Iris pigment epithelial cell (primary cell): ENCODE measurements at places on chromosomes 7 and 10.

DNA sequence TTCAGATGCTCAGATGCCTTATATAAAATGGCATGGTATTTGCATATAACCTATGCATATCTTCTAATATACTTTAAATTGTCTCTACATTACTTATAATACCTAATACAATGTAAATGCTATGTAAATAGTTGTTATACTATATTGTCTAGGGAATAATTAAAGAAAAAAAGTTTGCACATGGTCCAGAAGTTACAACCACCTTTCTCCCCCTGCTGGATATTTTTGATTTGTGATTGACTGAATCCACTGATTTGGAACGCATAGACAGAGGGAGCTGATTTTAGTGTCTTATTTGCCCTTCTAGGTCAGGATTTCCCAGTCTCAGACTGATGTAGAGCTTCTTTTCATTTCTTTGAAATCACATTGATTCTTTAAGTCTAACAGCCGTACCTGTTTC is 31.8 kb downstream of the MDFIC start:
- no peak for DNase-seq

- no peak for DNase-seq
These were observed 36.9 kb downstream of the AKR1B1 start for GRCh38 chr7:134422008-134422407.

DNA sequence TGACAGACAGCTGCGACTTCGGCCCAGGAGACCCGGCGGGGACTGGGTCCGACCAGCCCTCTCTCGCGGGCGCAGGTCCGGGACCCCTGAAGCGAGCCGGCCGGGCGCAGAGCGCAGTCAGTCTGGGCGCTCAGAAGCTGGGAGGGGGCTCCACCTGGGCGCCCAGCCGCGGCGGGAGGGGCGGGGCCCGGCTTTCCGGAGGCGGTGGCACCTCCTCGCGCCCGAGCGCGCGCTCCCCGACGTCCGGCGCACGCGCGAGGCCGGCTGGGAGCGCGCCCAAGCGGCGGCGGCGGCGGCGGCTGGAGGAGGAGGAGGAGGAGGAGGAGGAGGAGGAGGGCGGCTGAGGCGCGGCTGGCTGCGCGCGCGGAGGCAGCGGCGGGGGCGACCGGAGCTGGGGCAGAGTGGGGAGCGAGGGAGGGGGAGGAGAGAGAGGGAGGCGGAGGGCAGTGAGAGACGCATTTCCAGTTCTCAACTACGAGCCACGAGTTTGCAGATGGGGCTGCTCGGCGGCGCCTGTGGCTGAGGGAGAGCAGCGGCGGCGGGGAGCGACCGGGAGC is at the start of gene PALS2:
Gene PALS2 (plus strand): TSS at position 456 of the 557 bp plus-strand sequence. CDS start 50,216 bp downstream, outside the sequence.
- peak; percentile 76 for DNase-seq

DNA sequence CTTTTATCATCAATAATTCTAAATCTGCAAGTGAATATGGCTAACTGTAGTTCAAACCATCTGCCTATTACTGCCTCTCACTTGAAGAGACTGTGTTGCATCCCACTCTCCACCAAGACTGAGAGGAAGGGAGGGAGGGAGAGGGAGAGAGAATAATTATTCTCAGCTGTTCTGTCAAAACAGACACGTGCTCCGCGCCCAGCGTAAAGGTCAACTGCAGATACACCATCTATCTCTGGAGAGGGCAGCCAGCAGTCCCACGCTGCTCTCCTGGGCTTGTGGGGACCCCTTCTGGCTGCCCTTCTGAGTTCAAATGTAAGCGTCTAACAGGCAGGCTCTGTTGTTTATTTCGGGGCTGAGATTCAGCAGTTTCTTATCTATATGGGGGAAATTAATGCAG is 625.5 kb upstream of the GALNT17 start:
- no peak for DNase-seq

DNA sequence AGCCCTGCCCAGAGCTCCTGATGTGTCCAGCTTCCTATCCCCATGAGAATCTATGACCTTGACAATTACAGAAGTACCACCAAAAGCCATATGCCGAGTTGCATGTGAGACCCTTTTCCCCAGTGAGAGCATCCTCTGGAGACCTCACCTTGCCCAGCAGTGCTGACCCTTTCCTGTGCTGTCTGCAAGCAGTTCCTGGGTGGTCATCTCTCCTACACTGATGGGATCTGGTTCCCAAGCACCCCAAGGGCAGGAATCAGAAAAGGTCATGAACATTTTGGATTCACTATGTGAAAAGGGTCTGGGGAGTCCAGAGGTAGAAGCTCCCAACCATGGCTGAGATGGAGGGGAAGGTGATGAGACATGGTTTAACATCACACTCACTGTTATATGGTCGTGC is 18.2 kb downstream of the SFTPD start:
- no peak for DNase-seq

DNA sequence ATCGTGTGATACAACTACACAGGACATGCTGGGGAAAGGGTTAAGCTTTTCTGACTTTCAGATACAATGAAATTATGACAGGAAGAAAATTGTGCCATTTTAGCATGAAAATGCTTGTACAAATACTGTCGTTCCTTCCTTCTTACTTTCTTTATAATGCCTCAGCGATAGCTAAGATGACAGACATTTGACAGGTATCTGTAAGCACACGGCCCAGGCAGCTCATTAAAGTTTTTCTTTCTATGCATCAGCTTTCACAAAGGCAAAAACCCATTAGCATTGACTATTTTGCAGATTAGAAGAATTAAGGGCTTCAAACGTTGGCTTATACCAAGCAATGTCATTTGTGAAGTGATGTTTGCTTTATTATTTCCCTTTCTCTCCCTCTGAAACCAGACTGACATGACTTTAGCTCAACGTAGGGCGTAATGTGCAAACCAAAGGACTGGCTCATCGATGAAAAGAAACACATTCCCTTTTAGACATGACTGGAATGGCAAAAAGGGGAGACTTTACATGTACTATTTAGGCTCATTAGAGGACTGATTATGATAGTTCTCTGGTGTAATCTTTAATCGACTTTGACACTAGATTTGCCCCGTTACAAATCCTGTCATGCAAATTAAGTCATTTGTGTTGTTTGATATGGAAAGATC is 258.4 kb upstream of the SP8 start:
- no peak for DNase-seq
